Epithelial cell of proximal tubule (primary cell): ENCODE measurements at places on chromosomes 13 and 19. TPM values are rescaled to one million over a fixed set of nuclear protein-coding genes. Genes with fewer than 3 reads are reported as not detected.

The ZNF627 gene
- 10.0 and 12.5 TPM in 2 replicates for total RNA-seq

The CGB5 gene
- not detected in 2 replicates for total RNA-seq

The CEACAM3 gene
- not detected in 2 replicates for total RNA-seq

The ZNF285 gene
- total RNA-seq, result 1.5 and 2.7 TPM in 2 replicates

DNA sequence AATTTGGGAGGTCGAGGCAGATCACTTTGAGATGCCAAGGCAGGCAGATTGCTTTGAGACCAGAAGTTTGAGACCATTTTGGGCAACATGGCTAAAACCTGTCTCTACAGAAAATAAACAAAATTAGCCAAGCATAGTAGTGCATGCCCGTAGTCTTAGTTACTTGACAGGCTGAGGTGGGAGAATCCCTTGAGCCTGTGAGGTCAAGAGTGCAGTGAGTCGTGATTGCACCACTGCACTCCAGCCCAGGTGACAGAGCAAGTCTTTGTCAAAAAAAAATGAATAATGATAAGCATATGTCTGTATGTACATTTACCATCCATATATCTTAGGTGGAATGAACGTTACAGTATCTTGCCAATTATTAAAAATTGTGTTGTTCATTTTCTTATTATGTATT lies 2447.7 kb downstream of the PCDH9 start:
- no peak for DNase-seq

DNA sequence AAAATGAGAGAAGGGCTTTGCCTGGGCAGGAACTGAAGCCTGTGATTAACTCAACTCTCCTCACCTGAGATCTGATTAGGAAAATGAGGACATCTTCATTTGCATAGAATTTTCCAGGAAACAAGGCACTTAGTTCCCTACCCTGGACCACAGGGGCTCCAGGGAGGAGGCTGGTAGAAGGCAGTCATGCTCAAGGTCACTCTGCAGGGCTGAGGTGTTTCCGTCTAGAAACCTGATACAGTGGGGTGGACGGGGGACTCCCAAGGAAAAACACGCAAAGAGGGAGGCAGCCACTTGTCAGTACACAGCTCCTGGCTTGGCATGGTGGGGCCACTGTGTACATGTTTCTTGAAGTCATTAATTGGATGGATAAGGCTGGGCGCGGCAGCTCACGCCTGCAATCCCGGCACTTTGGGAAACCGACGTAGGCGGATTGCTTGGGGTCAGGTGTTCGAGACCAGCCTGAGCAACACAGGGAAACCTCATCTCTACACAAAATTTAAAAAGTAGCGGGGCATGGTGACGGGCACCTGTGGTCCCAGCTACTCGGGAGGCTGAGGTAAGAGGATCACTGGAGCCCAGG lies 6.0 kb downstream of the KLK14 start:
- DNase-seq, result no peak

GRCh38 chr13:38538422-38538821 lies 148.5 kb upstream of the FREM2 start:
- no peak for DNase-seq

- DNase-seq, result no peak
These were observed 391.0 kb downstream of the FGF9 start for GRCh38 chr13:22061806-22062391.

DNA sequence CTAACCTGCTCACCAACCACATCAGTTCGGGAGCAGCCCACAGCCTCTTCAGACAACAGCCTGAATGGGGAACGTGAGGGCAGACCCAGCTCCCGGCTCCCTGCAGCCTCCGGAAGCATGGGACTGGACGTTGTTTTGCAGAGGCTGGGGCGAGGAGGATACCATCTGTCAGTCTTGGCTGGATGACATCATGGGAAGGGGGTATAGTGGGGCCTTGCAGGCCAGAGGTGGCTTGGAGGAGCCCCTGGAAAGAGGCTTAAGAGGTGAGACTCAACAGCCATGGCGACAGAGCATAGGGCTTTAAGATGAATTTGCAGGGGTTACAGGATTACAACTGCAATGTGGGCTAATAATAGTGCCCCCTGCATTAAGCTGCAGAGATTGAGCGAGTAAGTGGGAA lies 1.5 kb downstream of the FXYD3 start:
- no peak for DNase-seq

DNA sequence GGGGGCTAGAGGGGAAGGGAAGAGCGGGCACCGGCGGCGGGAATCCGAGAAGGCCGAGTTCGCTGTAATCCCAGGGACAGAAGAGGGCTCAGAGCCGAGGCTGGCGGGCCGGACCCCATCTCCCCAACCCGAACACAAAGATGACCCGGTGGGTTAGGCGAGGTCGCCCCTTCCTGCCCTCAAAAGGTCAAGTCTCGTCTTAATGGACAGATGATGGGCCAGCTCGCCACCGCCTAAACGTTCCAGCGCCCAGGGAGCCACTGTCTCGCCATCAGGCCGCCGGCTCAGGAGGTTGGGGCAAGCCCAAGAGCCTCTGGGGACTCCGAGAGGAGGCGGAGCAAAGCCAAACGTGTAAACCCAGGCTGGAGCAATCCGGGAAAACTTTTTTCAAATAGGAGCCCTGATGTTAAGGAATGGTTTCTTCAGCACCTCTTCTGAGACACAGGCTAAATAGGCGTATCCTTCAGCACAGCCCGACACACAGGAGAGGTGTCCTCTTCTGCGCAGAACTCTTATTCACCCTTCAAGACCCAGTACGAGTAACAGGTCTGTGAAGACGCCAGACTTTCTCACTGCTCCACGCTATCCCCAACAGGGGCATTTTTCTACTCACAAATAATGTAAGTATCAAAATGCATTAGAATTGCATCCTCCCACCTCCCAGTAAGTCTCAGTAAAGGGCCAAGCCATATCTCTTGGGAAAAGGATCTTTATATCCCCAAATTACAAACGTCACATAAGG lies 6.3 kb upstream of the POU4F1 start:
- DNase-seq, result no peak
